ENCODE measurements at places on chromosomes 4 and X.

- DNase-seq = no peak
Measured at GRCh38 chr4:16864199-16864598, 34.2 kb downstream of the LDB2 start.

DNA sequence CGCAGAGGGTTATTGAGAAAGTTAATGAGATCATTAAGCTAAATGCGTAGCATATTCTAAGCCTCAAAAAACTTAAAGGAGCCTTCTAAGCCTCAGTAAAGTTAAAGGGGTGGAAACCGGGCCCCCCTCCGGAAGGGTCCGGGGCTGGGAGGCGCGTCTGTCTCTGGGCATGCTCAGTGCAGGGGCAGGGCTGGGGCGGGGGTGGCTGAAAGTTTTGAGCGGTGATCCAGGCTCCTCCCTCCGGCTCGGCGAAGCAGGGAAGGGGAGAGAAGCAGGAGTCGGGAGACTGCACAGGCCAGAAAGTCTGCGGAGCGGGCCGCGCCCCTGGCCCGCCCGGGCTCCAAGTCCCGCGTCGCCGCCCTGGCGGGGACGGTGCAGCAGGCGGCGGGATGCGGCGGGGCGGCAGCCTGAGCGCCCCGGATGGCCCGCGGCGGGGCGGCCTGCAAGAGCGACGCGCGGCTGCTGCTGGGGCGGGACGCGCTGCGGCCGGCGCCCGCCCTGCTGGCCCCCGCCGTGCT lies at the start of gene EVC:
Gene EVC (plus strand): TSS at position 241 of the 518 bp plus-strand sequence. CDS start 180 bp downstream, at position 421.
- peak; percentile 77 for DNase-seq

GRCh38 chr4:135338181-135338580 lies 1136.6 kb upstream of the PABPC4L start:
- no peak for DNase-seq

DNA sequence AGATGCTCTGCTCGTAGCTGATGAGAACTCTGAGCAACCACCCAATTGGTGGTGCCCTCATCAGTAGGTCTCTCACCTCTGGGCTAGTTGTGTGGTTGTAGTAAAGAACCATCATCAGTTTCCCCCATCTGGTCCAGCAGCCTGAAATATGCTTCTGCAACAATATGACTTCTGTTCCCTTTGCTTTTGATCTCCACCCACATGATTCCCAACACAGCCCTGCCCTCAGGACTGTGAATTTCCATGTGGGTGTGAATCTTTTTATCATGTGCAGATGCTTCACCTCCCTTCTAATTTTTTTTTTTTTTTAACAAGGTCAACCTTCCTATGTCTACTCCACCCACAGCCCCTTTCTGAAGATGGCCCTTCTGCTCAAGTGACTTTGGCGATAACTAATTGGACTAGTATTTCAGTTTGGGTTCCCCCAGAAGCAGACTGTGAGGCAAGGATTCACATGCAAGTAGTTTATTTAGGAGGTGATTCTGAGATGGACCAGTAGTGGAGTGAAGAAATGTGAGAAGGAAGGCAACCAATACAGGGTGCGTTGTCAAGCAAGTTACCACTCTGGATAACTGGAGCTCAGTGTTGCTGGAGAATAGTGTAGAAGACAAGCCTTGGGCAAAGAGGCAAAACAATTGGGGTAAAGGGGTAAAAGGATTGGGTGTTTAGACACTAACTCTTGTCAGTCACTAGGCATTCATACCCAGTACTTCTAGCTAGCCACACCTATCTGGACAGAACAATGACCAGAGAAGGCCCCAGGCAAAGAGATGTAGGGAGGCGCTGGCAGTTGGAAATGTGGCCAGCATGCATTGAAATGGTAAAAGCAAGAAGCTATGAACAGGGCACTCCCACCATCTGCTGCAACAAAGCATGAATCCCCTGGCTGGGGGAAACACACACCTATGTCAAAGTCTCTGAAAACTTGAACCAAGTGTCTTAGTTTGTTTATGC lies 466.2 kb downstream of the BCOR start:
- no peak for DNase-seq

DNA sequence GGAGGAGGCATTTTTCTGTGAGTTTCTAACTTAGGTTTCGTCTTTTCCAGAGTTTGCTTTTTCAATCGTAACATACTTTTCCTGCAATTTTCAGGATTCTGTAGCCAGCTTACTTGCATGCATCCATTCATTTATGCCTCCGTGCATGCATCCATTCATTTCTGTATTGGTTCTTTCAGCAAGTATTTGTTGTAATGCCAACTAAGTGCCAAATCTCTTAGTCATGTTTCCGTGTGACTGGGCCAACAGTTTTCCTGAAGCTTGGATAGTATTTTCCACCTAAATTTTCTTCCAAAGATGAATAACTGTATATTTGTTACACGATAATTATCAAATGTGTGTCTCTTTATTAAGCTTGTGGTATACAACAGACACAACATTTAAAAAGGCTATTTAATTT lies 41.5 kb downstream of the CBLL2 start:
- DNase-seq = peak; percentile 10

- peak; percentile 35 for DNase-seq
Measured at GRCh38 chrX:118839334-118839958, 15.8 kb downstream of the ZCCHC12 start.

GRCh38 chr4:21454831-21455230 lies 493.7 kb downstream of the KCNIP4 start:
- DNase-seq = no peak

- DNase-seq = peak; percentile 95
Measured at GRCh38 chr4:103498161-103499070, 221.4 kb downstream of the TACR3 start.

DNA sequence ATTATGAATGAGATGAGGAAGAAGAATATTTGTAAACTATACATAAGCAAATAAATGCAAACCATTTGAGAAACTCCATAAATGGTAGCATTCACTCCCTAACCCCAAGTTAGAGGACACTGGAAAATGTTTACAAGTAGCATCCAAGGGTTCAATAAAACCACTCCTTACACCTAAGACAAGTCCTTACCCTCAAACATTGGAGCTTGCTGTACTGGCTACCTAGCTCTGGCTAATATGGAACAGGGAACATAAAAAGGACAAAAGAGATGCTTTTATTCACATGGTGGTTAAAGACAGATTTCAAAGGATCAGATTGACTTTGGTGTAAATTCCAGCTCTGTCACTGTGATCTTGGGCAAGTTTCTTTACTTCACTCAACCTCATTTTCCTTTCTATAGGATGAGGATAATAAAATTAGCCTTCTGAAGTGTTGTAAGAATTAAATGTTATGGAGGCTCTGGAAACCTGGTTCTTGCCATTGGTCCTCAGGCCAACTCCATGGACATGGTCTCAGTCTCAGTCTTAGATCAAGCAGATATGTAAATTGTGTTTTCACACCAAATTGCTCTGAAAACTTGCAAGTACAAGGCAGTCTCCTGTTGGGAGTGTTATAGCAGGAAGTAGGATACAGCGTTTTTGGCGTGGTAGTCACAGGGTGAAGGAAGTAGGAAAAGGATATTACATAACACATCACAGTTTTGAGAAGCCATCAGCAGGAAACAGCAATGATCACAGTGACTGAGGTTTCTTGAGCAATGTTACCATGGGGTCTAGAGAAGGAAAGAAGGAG lies 3.3 kb downstream of the CXCL1 start:
- no peak for DNase-seq

DNA sequence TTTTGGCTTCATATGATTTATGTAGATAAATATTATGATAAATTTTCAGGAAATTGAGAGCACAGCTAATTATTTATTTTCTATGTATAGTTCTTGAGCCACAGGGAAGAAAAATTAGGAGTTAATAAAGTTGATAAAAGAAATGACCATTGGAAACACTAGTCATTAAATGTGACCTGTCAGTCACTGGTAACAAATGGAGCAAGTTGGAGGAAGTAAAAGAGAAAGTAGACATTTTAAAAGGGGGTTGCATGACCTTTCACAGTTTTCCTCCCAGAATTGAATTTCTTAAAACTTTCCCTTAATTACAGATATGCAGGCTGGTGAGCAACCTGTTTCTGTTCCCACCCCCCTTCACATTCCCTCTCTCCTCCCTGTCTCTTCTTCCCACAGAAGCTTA lies 5.3 kb downstream of the SMIM9 start:
- DNase-seq = no peak

DNA sequence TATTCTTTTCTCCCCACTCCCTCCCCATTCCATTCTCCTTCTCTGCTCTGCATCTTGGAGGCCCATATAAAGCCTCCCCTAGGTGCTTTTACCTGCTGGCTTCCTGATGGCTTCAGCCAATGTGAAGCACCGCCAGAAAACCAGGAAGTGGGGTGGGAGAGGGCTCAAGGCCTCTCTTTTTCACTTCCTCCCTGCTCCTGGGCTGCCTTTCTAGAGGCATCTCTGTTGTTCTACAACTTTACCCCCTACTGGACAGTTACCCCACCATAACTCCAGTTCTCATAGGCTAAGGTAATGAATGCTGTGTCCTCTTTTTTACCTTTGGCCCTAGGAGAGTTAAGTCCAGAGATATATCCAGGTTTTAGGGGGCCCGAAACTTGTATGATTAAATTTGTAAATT lies 62.4 kb upstream of the PPARGC1A start:
- DNase-seq = no peak

DNA sequence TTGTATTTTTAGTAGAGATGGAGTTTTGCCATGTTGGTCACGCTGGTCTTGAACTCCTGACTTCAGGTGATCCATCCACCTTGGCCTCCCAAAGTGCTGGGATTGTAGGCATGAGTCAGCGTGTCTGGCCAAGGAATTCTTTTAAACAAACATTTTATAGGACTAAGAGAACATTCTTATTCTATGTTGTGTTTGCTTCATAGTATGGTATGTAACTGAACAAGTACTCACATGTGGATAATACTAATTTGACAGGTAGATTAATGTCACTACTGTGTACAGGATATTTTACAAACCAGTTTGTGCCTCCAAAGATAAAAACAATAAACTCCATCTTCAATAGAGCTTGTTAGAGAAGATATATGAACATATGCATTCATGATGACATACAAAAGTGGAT lies 1353.4 kb downstream of the PCDH7 start:
- no peak for DNase-seq

GRCh38 chr4:85391589-85392410 lies 83.2 kb upstream of the ARHGAP24 start:
- peak; percentile 29 for DNase-seq

GRCh38 chrX:84168574-84168973 lies 19.4 kb downstream of the RPS6KA6 start:
- DNase-seq = peak; percentile 47

DNA sequence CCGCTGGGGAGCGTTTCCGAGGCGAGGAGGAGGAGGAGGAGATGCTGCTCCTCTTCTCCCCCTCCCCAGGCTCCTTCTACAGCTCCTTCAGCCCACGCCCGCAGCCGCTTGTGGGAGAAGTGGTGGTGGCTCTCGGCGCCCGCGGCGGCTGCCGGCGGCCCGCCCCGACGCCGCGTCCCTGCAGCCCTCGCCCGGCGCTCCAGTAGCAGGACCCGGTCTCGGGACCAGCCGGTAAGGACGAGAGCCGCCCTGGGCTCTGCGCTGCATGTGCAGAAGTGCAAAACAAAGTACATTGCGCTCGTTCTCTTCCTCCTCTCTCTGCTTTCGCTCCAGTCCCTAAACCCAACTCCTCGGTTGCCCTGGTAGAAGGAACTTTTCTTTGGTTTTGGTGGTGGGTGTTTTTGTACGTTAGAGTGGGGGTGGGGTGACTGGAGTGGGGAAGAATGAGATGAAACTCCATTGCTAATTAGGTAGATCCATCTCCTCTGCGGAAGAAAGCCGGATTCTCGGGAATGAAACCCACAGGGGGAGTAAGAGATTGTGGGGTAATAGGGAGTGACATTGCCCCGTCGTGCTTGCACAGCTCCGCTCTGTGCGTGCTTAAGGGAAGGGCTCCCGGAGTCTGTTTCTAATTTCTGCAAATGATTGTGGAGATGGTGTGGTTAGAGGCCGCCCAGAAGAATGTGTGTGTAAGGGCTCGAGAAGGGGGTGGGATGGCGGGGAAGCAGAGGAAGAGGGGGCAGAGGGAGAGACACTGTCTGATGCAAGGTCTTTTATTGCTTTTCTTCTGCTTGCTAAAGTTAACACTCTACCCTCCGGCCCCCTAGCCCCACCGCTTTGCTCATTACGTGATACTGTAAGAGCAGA lies 677 bp downstream of the PTPN13 start:
- peak; percentile 91 for DNase-seq

- DNase-seq = peak; percentile 47
Measured at GRCh38 chr4:34289489-34289888, 1954.8 kb downstream of the ARAP2 start.

All from fibroblast of mammary gland (primary cell).